Heart right ventricle (tissue), 16 donors: ENCODE measurements at places on chromosomes 2 and 18. TPM values are rescaled to one million over a fixed set of nuclear protein-coding genes. Genes with fewer than 3 reads are reported as not detected.

The AKAIN1 gene
- total RNA-seq = not detected

The ATP6V1C2 gene
- total RNA-seq = 1.2 TPM

The ANKRD23 gene
- 40.0 TPM for total RNA-seq

The UGT1A8 gene
- total RNA-seq = not detected

The ACVR1C gene
- total RNA-seq = 0.11 TPM

The LIPG gene
- 14.0 TPM for total RNA-seq

The CHAC2 gene
- total RNA-seq = 1.7 TPM

The ASXL3 gene
- total RNA-seq = 7.4 TPM

The CTAGE1 gene
- not detected for total RNA-seq

The TLX2 gene
- total RNA-seq = not detected

The NFE2L2 gene
- 50.4 TPM for total RNA-seq

The CD8A gene
- total RNA-seq = 0.40 TPM

DNA sequence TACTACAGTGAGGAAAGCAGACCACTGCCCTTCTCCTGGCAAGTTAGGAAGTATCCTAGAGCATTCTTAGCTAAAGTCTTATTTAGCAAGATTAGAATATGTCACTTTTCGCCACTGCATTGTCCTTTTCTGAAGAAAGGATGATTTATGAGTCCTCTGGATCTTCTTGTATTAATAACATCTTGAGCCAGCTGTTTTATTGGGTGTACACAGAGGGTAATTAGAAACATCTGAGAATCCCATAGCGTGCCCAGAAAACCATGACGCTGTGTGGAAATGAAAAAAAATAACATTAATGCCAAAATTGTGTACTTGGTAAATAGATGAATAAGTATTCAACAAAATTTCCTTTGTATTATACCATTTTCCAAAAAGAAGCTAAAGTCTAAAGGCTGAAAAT lies 198.7 kb downstream of the LTBP1 start:
- H3K36me3 ChIP-seq = peaks cover 10% of the 10 kb centered on the region
- no peak for DNase-seq
- no peak overlapping the region for H3K4me3 ChIP-seq
- no peaks in the 10 kb centered on the region for H3K27me3 ChIP-seq
- H3K4me1 ChIP-seq = peaks cover 34% of the 10 kb centered on the region
- H3K27ac ChIP-seq = no peak overlapping the region

GRCh38 chr2:88234760-88235159 lies 64.6 kb downstream of the THNSL2 start:
- no peak overlapping the region for H3K27ac ChIP-seq
- no peaks in the 10 kb centered on the region for H3K36me3 ChIP-seq
- H3K4me3 ChIP-seq = no peak overlapping the region
- H3K4me1 ChIP-seq = no peaks in the 10 kb centered on the region

- no peaks in the 10 kb centered on the region for H3K4me1 ChIP-seq
- DNase-seq = no peak
- H3K27me3 ChIP-seq = no peaks in the 10 kb centered on the region
- no peak overlapping the region for H3K4me3 ChIP-seq
These were observed 270.1 kb downstream of the RDH14 start for GRCh38 chr2:18290386-18290785.

- no peak for DNase-seq
- H3K36me3 ChIP-seq = no peaks in the 10 kb centered on the region
- H3K4me3 ChIP-seq = no peak overlapping the region
- H3K4me1 ChIP-seq = no peaks in the 10 kb centered on the region
- no peak overlapping the region for H3K27ac ChIP-seq
- H3K27me3 ChIP-seq = no peaks in the 10 kb centered on the region
These were observed 161.3 kb upstream of the UBE2E3 start for GRCh38 chr2:180819106-180819505.

GRCh38 chr2:60629305-60629662 lies 75.8 kb upstream of the BCL11A start:
- H3K36me3 ChIP-seq = no peaks in the 10 kb centered on the region
- DNase-seq = no peak
- no peak overlapping the region for H3K4me3 ChIP-seq

- H3K27ac ChIP-seq = no peak overlapping the region
- no peak overlapping the region for H3K4me3 ChIP-seq
- no peaks in the 10 kb centered on the region for H3K36me3 ChIP-seq
- no peak for DNase-seq
These were observed 216.3 kb downstream of the ANAPC1 start for GRCh38 chr2:111667542-111668273.

GRCh38 chr2:68418855-68419254 lies 48.2 kb downstream of the FBXO48 start:
- H3K36me3 ChIP-seq = no peaks in the 10 kb centered on the region
- H3K27me3 ChIP-seq = no peaks in the 10 kb centered on the region
- H3K27ac ChIP-seq = no peak overlapping the region
- H3K4me1 ChIP-seq = peaks cover 23% of the 10 kb centered on the region
- no peak overlapping the region for H3K4me3 ChIP-seq

DNA sequence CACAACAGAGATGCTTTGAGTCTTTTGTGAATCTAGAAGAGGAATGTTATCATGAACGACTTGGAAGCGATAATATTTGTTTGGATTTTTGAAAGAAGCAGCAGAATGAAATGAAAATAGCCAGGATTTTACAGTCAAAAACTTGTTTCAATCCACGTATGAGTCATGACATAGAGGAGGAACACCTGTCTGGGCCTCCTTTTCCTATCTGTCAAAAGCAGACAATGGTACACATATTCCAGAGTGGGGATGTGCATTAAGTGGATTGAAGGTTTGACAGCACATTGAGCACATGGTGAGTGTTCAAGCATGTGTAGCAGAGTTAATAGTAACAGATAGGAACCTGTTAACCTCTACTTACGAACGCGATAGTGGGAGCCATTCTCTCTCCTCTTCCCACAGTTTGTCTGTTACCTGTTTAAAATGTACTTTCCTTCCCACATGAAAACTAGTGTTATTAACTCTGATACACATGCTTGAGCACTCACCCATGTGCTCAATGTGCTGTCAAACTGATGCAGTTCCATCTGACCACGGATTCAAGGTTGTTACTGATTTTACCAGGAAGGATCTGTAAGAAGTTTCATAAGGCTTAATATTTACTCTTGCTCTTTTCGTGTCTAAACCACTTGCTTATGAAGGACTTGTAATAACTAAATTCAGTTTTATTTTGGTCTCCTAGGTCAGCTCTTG lies 863.4 kb upstream of the SOX11 start:
- H3K27ac ChIP-seq = no peak overlapping the region
- H3K27me3 ChIP-seq = no peaks in the 10 kb centered on the region
- H3K4me1 ChIP-seq = no peaks in the 10 kb centered on the region

GRCh38 chr18:67199993-67200617 lies 316.4 kb downstream of the DSEL start:
- no peaks in the 10 kb centered on the region for H3K36me3 ChIP-seq
- no peak for DNase-seq
- H3K4me1 ChIP-seq = no peaks in the 10 kb centered on the region
- H3K4me3 ChIP-seq = no peak overlapping the region
- H3K27me3 ChIP-seq = peaks cover 14% of the 10 kb centered on the region

DNA sequence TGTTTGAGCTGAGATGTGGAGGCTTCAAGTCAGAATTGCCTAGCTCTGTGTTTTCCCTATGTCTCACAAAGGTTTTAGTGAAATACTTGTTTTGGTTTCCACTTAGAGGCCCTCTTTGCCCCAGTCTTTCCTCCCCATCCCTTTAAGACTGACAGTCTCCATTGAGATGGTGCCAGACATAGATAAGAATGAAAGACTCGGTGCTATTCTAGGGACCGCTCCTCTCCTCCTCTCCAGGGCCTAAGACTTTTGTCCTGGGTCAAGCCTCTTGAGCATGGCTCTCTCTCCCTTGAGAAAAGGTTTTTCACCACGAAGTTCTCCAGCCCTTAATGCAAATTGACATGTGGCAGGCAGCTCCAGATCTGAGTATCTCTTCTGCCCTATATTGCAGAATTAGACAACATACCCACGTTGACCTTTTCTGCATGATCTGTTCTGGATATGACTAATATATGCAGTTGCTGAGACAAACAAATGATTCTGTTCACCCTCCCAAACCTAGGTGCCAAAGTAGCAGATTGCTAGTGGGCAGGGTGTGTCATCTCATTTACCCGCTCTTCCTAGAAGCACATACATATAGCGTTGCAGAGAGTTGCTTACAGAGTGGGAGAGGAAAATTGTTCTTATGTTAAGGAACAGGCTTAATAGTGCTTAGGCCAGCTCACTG lies 47.5 kb upstream of the ACSL3 start:
- no peaks in the 10 kb centered on the region for H3K4me1 ChIP-seq
- H3K36me3 ChIP-seq = no peaks in the 10 kb centered on the region
- no peak overlapping the region for H3K4me3 ChIP-seq
- DNase-seq = no peak
- no peaks in the 10 kb centered on the region for H3K27me3 ChIP-seq

DNA sequence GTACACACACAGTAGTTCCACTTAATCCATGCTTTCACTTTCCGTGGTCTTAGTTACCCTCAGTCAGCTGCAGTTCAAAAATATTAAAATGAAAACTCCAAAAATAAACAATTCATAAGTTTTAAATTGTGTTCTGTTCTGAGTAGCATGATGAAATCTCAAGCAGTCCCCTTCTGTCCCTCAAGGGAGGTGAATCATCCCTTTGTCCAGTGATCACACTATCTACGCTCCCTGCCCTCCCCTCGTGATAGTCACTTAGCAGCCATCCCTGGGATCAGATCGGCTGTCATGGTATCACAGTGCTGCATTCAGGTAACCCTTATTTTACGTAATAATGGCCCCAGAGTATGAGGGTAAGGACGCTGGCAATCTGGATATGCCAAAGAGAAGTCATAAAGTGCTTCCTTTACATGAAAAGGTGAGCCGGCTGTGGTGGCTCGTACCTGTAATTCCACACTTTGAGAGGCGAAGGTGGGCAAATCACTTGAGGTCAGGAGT lies 5.8 kb upstream of the RTN4 start:
- no peak for DNase-seq
- H3K4me3 ChIP-seq = no peak overlapping the region
- H3K4me1 ChIP-seq = peaks cover 8% of the 10 kb centered on the region
- no peaks in the 10 kb centered on the region for H3K27me3 ChIP-seq
- no peak overlapping the region for H3K27ac ChIP-seq

DNA sequence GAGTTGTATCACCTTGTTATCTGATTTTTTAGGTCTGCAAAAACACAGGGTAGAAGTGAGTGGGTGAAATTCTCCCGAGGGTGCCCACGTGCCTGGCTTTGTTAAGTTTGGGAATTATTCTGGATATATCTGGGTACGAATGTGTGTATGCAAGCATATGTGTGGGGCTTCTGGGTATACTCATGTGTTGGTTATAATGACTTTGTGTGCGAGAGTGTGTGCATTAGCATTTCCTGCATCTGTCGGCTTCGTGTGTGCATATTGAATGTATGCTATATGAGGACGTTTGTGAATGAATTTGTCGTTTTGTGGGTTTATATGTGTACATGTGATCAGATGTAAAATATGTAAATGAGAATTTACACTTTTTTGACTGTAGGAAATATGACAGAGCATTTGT lies 13.8 kb upstream of the DNAJC27 start:
- no peak overlapping the region for H3K4me3 ChIP-seq
- H3K27ac ChIP-seq = peak overlapping the region; percentile 85
- H3K27me3 ChIP-seq = no peaks in the 10 kb centered on the region
- peaks cover 27% of the 10 kb centered on the region for H3K4me1 ChIP-seq

DNA sequence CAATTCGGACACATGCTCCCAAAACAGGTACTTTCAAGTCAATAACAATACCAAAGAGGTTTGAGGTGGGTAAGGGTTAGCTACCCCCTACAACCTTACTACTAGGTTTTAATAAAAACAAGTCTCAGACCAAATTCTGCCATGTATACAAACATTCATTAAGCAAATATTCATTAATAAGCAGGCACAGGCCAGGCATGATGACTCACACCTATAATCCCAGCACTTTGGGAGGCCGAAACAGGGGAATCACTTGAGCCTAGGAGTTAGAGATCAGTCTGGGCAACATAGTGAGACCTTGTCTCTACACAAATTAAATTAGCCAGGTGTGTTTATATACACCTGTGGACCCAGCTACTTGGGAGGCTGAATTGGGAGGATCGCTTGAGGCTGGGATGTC lies 11.7 kb upstream of the ELAC1 start:
- H3K4me3 ChIP-seq = no peak overlapping the region
- no peaks in the 10 kb centered on the region for H3K4me1 ChIP-seq
- no peaks in the 10 kb centered on the region for H3K27me3 ChIP-seq
- no peaks in the 10 kb centered on the region for H3K36me3 ChIP-seq
- DNase-seq = no peak
- no peak overlapping the region for H3K27ac ChIP-seq

- H3K4me1 ChIP-seq = no peaks in the 10 kb centered on the region
- no peaks in the 10 kb centered on the region for H3K36me3 ChIP-seq
- no peak for DNase-seq
- H3K27ac ChIP-seq = no peak overlapping the region
- no peak overlapping the region for H3K4me3 ChIP-seq
- no peaks in the 10 kb centered on the region for H3K27me3 ChIP-seq
These were observed 32.8 kb downstream of the FMNL2 start for GRCh38 chr2:152367547-152368390.

- no peak overlapping the region for H3K27ac ChIP-seq
- no peak for DNase-seq
- H3K27me3 ChIP-seq = no peaks in the 10 kb centered on the region
- H3K4me1 ChIP-seq = no peaks in the 10 kb centered on the region
- no peak overlapping the region for H3K4me3 ChIP-seq
These were observed 200.3 kb downstream of the NYAP2 start for GRCh38 chr2:225599856-225600255.

GRCh38 chr2:8583400-8584173 lies 98.3 kb upstream of the ID2 start:
- H3K36me3 ChIP-seq = no peaks in the 10 kb centered on the region
- no peaks in the 10 kb centered on the region for H3K27me3 ChIP-seq
- H3K27ac ChIP-seq = peak overlapping the region; percentile 62
- peaks cover 20% of the 10 kb centered on the region for H3K4me1 ChIP-seq
- peak overlapping the region; percentile 6 for H3K4me3 ChIP-seq

DNA sequence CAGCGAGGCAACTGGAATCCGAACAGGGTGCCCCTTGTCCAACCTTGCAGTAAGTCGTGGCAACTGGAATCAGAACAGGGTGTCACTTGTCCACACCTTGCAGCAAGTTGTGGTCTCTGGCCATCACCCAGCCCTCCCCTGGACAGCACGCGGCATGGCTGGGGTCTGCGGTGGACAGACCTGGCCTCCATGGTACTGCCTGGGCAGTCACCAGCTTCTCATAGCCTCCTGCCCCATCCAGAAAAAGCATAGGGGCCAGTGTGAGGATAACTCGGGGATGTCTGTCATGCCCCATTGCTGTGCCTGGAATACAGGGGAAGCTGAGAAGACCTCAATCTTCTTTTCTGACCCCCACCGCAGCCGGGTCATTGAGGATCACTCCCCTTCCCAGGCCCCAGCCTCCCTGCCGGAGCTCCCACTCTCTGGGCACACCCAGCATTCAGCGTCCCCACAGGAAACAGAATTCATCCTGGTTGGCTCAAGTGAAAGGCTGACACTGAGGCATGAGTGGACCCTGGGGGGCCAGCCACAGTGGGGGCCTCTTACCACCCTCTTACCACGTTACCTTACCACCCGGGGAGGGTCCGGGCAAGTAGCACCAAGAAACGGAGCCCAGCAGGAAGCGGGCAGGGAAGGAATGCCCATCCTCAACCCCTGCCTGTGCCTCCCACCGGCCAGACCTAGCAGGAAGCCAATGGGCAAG lies 68.0 kb upstream of the RAB6C start:
- no peak for DNase-seq
- no peak overlapping the region for H3K27ac ChIP-seq
- no peaks in the 10 kb centered on the region for H3K27me3 ChIP-seq
- H3K4me3 ChIP-seq = no peak overlapping the region

- no peaks in the 10 kb centered on the region for H3K4me1 ChIP-seq
- H3K36me3 ChIP-seq = no peaks in the 10 kb centered on the region
- no peak overlapping the region for H3K4me3 ChIP-seq
- no peak overlapping the region for H3K27ac ChIP-seq
These were observed 172.5 kb downstream of the NBAS start for GRCh38 chr2:15388406-15389325.

GRCh38 chr2:196376984-196377877 lies 205.9 kb upstream of the STK17B start:
- no peak for DNase-seq
- H3K27ac ChIP-seq = no peak overlapping the region
- H3K4me1 ChIP-seq = peaks cover 4% of the 10 kb centered on the region
- H3K27me3 ChIP-seq = no peaks in the 10 kb centered on the region
- H3K4me3 ChIP-seq = no peak overlapping the region
